ENCODE measurements at places on chromosomes 3 and 15.

- DNase-seq = no peak
Observed at GRCh38 chr15:95857124-95857757, 473.3 kb upstream of the NR2F2 start.

DNA sequence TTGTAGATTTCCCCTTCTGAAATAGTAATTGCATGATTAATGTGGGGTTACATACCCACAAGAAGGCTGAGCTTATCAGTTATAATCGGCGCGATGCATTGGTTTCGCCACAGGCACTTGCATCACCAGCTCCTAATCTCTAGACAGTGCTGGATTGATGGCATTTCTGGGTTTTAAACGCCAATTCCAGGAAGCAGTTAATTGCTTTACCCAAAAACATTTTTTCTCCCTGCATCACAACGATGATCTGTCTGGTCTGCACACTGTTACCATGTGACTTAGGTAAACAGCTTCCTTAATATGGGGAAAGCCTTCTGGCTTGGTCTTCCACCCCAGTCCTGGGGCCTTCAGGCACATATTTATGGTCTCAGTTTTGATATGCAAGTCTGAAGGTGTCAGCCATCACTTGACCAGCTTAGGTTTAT is 70.0 kb upstream of the HEG1 start:
- DNase-seq = no peak

DNA sequence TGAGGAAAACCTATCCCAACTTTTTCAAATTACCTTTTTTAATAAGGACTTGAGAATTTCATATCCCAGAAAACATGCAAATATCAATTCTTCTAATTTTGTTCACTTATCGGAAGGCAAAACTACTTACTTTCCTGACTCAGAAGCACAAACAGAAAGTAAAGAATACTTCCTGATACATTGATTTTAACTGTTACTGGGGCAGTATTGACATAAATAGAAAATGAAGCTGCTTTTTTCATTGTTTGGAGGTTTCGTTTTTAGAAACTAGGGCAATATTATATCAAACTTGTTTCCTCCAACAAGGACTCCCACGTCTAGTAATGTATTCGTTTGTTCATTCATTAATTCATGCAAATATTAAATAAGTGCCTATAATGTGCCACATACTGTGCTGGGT is 19.1 kb downstream of the PAQR9 start:
- DNase-seq = no peak

- DNase-seq = no peak
Observed at GRCh38 chr15:28983432-28984311, 97.9 kb downstream of the APBA2 start.

DNA sequence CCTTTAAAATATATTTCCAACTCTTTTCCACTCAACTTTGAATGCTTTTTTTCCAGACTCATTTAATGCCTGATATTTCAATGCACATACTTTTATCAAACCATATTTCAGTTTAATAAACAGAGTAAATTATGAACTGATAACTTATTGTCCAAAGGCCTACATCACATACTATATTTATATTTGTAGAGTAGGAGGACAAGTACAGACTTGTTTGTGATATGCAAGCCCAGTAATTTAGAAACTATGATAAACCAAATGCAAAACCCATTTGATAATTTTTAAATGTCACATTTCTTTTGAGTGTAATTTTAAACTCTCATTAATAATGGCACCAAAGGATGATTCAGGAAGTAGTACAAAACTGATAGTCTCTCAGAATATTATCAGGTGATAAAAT is 3.3 kb downstream of the RFX7 start:
- no peak for DNase-seq

DNA sequence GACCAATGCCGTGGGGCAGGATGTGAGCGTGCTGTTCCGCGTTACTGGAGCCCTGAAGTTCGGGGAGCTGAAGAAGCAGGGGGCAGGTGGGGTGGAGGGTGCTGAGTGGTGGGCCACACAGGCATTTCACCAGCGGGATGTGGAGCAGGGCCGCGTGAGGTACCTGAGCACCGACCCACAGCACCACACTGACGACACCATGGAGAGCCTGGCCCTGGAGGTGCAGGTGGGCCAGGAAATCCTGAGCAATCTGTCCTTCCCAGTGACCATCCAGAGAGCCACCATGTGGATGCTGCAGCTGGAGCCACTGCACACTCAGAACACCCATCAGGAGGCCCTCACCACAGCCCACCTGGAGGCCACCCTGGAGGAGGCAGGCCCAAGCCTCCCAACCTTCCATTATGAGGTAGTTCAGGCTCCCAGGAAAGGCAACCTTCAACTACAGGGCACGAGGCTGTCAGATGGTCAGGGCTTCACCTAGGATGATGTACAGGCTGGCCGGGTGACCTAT is 179.6 kb downstream of the TBC1D2B start:
- DNase-seq = peak; percentile 12

DNA sequence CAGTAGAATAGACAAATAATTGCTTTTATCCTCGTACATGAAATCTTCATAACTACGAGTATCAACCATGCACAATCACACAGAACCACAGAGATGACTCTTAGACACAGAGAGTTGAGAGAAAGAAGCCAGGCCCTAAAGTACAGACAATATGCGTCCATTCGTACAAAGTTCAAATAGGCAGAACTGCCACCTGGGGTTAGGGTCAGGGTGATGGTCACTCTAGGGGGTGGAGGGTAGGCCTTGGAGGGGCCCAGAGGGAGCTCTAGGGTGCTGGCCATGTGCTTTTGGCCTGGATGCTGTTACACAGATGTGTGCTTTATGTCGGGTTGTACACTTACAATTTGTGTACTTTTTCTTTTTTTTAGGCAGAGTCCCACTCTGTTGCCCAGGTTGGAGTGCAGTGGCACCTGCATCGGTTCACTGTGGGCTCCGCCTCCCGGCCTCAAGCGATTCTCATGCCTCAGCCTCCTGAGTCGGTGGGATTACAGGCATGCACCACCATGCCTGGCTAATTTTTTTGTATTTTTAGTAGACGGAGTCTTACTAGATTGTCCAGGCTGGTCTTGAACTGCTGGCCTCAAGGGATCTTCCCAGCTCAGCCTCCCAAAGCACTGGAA is 65.9 kb upstream of the KLF13 start:
- no peak for DNase-seq

- DNase-seq = peak; percentile 77
Observed at GRCh38 chr15:75712668-75713337, at the start of gene CSPG4. Gene CSPG4, minus strand, starts transcription at chr15:75712848. Its CDS starts 93 bp downstream, at chr15:75712755.

DNA sequence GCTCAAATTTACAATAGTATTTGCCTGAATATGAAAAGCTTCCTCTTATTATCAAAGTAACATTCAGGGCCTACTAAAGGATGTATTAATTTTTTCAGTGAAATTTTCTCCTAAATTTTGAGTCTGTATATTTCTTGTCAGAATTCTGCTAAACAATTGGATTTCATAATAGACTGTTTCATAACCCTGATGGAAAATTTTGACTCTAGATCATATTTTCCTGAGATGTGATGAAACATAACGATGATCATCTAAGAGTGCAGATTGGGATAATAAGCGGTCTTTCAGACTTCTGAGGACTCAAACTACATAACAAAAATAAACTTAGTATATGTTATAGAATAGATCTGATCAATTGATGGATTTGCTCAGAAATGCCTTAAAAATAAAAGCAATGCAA is 574.5 kb upstream of the TBL1XR1 start:
- DNase-seq = no peak

DNA sequence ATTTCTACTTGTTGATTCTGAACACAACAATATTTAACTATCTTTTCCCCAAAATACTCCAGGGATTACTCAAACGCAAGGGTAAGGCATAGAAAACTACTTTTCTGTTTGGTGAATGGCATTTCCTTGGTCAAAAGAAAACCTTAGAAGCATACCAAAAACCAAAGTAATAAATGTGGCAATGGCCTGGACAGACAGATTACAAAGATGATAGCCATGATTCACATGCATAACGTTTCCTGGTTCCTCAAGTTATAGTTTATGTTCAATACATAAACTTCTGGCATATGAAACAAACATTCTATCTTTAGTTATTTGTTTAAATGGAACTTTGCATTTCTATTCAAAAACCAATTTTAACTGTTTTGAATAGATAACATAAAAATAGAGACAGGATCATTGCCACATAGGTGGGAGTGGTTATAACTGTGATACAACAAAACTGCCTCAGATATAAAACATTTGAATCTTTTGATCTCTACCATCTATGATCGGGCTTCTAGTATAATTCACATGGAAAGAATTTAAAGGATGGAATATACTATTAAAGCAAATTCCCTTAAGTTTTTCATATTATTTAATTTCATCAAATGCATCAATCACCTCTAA is 32.1 kb downstream of the FOXP1 start:
- no peak for DNase-seq

- DNase-seq = no peak
Observed at GRCh38 chr3:98501863-98502576, 4.5 kb downstream of the OR5K2 start.

GRCh38 chr15:78599189-78599588 is 21.6 kb downstream of the CHRNA3 start:
- DNase-seq = no peak

GRCh38 chr15:80679167-80679803 is 15.8 kb upstream of the ABHD17C start:
- DNase-seq = no peak

- no peak for DNase-seq
Observed at GRCh38 chr3:9955611-9956352, 3.6 kb upstream of the PRRT3 start.

DNA sequence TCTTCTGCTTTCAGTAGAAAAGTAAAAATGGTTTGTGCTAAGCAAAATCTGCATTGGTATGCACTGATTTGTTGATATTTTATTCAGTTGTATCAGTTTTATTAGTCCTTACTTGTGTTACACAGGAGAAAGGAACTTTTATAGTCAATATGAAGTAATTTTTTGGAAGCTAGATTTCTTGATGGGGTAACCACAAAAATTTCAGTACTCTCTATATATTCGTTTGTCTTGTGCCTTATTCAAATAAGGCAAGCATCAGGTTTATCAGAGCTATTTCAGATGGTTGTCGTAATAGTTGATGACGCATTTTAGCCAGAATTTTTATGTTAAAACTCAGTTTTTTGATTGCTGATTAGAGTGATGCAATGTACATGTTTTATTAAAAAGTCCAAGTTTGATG is 50.7 kb upstream of the NIPA1 start:
- DNase-seq = no peak

GRCh38 chr3:64160000-64160695 is 65.1 kb downstream of the PRICKLE2 start:
- DNase-seq = no peak

DNA sequence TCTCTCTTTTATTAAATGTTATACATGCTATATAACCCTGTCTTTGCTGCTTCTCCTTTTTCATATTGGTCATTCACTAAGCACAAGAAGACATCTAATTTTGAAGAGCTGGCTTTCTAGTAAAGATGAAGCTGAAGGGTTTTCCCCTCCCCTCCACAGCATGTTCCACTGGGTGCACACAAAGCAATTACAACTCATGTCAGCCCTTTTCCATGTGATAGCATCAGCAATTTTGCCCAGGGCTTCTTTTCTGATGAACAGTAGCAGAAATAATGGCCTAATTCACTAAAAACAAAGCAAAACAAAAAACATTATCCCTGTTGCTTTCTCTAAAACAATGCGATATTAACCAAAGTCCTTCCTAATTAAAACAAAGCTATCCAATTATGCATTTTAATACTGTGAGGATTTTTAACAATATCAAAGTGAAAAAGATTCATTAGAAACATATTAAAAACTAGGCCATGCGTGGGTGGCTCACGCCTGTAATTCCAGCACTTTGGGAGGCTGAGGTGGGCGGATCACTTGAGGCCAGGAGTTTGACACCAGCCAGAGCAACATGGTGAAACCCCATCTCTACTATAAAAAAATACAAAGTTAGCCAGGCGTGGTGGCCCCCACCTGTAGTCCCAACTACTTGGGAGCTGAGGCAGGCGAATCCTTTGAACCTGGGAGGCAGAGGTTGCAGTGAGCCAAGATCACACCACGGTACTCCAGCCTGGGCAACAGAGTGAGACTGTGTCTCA is 12.2 kb upstream of the PIK3R4 start:
- no peak for DNase-seq

DNA sequence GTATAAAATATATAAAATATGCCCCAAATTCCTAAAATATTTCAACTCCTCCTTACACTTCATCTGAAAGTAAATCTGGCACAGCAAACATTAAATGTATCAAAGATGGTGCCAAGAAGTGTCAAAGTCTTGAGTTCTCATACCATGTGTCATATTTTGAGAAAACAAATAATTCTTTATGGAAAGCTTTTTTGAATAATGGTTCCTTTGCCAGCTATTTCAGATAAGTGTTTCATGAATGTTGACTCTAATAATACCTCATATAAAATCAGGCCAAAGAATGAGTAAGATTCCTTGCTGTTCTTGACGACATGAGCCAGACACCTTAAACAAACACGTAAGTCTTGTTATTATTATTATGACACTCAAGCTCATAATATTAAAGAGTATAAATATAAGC is 30.3 kb upstream of the ZNF385D start:
- DNase-seq = no peak

GRCh38 chr15:90295270-90295648 is 29.8 kb downstream of the NGRN start:
- no peak for DNase-seq

DNA sequence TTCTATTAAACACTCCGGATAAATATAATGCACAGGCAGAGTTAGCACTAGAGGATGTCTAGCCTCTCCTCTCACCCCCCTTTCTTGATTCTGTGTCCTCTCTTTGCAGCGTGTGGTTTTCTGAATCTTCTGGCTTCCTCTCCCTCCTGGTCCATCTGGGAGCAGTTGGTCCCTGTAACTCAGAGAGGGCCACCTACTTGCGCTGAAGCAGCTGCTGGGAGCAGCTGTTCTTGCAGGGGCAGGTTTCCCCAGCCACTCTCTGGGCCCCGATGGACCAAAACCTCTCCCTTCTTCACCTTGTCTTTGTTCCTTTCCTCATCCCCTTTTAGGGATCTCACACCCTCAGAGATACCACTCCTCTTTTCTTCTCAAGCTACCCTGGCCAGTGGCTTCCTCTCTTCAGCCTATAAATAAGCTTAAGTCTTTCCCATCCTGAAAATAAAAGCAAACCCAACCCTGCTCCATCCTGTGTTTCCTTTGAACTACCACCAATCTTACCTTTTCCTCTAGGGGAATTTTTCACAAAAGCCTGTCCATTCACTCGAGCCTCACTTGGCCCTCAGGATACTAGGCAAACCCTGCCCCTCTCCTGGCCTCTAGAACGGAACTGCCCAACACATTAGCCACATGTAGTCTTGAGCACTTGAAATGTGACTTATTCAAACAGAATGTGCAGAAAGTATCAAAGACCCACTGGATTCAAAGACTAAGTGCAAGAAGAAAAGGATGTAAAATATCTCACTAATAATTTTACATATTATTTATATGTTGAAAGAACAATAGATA is 59.7 kb downstream of the STARD5 start:
- DNase-seq = no peak

DNA sequence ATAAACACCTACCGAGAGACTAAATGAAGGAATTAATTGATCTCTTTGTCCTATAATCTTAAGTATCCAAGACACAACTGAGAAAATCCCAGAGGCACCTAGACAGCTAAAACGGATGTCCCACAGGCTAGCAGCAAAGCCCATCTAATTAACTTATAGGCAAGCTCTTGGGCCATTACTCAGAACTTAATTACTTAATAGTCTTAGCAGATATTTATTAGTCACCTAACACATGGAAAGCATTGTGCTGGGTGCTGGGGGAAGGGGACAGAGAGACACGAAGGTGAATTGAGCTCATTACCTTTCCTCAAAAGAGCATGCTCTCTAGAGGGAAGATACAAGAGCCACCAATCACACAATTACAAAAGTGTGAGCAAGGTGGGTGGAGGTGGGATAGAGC is 189.8 kb upstream of the PROK2 start:
- no peak for DNase-seq

Data from psoas muscle (tissue), 8 donors.